Endothelial cell (in vitro differentiated cells): ENCODE measurements at places on chromosomes 5 and 9. TPM values are rescaled to one million over a fixed set of nuclear protein-coding genes. Genes with fewer than 3 reads are reported as not detected.

OSMR gene
- 17.4 TPM for total RNA-seq

GFI1B gene
- not detected for total RNA-seq

FOXD4L3 gene
- total RNA-seq = not detected

TAF11L13 gene
- total RNA-seq = not detected

FOXD4 gene
- 0.49 TPM for total RNA-seq

TMED7 gene
- total RNA-seq = 89.9 TPM

DNA sequence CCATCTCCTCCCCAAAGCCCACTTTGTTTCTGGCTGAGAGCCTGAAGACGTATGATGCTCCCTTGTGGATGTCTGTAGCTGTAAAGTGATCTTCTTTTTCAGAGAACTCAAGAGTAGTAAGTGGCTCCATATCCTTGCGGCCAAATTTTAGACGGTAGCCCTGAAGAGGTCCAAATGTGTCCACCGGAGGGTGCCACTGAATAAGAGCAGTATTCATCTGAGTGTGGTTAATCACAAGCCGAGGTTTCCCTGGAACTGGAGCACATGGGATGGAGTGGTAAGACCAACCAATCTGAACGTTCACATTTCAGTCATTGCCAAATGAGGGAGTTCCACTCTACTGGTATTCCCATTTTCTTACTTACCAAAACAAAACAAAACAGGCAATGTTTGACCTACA is 686.5 kb upstream of the DMAC1 start:
- DNase-seq = peak; percentile 64

DNA sequence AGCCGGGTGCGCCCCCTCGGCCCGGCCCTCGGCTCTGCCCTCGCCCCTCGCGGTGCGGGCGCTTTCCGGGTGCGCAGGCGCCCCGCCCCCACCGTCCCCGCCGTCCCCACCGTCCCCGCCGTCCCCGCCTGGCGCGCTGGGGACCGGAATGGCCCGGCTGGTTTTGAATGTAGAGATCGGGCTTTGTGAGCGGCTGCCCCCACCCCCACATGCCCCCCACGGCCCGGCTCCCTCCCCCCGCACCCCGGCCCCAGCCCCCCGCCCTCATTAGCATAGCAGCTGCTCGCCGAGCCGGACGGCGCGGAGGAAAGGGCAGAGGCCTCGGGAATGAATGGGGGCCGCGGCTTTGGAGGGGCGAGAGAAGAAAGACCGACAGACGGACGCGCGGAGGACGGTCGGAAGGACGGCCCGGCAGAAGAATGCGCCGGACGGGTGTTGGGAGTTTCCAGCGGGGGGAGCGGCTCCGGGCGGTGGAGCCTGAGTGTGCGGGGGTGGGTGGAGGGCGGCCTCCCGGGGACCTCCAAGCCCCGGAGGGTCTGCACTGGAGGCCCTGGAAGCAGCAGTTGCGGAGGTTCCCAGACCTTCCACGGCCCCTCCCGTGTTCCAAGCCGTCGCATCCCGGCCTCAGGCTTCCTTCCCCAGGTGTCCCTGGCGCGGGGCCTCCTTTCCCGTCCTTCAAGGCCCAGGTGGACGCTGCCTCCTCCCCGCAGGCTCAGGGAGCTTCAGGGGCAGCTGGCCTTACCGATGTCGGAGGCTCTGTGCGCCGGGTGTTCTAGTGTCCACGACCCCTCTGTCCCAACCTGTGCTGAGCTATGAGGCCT is 6.0 kb downstream of the NRARP start:
- peak; percentile 49 for DNase-seq

GRCh38 chr5:108617467-108618435 is 129.9 kb upstream of the FER start:
- DNase-seq = no peak

GRCh38 chr5:40378396-40379177 is 301.1 kb upstream of the PTGER4 start:
- DNase-seq = no peak

- no peak for DNase-seq
Observed at GRCh38 chr5:1836176-1836890, 35.1 kb downstream of the NDUFS6 start.

DNA sequence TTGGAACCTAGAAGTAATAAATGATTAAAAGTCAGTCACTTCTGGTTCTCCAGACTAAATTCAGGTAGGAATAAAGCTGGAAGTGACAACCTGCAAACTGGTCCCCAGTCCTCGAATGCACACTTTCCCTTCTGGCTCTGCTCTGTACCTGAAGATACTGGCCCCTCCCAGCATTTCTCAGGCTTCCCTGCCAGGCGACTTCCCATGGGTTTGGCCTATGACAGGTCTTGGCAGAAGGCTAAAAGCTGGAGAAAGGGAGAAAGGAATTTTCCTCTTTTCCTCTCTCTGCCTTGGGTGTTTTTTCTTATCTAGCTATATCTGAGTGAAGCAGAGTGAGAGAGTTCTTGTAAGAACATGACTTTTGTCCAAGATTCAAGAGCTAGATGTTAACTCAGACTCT is 1005.7 kb downstream of the DTWD2 start:
- DNase-seq = no peak

DNA sequence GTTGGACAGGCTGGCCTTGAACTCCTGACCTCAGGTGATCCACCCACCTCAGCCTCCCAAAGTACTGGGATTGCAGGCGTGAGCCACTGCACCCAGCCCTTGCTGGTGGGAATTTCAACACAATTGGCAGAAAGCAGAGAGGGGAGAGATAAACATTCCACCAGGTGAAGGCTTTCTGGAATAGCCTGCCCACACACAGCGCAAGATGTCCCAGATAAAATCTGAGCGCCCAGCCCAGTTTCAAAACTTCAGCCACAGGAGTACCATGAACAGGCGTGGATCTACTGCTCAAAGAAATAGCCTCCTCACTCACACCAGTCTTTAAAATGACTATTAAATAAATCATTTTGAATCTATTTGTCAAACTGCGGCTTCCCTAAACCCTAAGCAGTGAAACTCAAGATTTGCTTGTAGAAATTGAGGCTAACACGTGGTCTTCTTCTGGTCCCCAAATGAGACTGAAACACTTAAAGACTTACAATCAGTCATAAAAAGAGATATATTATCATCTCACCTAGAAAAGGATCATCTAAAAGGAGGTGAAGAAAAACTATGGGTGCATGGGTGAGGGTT is 34.7 kb downstream of the CAPSL start:
- no peak for DNase-seq

GRCh38 chr9:111928359-111928720 is 31.7 kb downstream of the UGCG start:
- DNase-seq = no peak

- DNase-seq = no peak
Observed at GRCh38 chr5:133409210-133409674, 203.1 kb downstream of the FSTL4 start.

DNA sequence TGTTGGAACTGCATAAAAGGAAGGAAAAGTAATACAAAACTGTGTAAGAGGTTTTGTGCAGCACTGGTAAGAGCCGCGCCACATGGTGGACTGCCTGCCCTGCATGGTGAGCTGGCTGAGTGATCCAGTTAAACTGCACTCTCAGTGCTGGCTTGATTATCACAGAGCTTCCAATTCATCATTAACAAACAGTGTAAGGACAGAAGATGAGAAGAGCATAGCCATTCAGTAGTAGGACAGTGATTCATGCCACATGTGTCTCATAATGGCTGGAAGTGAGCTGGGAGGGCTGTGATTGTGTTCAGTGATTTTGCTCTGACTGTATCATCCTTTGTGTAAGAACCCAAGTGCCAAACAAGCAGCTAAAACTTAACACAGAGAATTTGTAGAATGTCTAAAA is 14.1 kb downstream of the ASPN start:
- no peak for DNase-seq

DNA sequence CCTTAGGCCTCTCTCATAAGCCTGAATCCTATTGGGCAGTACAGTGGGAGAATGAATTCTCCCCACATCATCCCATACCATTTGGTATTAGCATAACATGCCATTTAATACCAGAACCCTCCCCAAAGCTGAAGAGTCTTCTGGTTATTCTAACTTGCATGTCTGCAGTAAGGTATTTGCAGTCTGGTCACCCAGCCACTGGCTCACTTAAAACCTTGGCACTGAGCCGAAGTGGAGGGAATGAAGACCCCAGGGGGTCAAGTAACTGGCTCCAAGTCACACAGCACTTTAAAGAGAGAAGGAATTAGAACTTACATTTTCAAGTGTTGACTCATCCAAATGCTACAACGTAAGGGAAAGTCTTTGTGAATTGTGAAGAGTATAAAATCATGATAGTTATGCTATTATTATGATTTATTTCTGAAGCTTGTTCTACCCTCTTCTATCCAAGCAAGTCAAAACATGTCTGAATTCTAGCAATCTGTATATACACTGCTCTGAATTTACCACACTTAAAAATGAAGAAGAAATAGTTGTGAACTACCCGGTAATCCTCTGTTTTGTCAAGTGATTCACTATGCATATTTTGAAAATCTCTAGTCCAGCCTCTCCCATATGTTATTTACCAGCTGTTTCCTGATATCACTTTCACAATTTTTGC is 28.5 kb downstream of the GLRA1 start:
- DNase-seq = no peak
